Renal cortical epithelial cell (primary cell): ENCODE measurements at places on chromosomes 12 and 14. TPM values are rescaled to one million over a fixed set of nuclear protein-coding genes. Genes with fewer than 3 reads are reported as not detected.
A peak's percentile ranks its signal among the peaks of the same experiment; 100 is the strongest.

Gene SLC6A13
- total RNA-seq: 1.0 and 2.9 TPM in 2 replicates

- no peak for DNase-seq
Observed at GRCh38 chr12:16984484-16984883, 378.5 kb upstream of the LMO3 start.

DNA sequence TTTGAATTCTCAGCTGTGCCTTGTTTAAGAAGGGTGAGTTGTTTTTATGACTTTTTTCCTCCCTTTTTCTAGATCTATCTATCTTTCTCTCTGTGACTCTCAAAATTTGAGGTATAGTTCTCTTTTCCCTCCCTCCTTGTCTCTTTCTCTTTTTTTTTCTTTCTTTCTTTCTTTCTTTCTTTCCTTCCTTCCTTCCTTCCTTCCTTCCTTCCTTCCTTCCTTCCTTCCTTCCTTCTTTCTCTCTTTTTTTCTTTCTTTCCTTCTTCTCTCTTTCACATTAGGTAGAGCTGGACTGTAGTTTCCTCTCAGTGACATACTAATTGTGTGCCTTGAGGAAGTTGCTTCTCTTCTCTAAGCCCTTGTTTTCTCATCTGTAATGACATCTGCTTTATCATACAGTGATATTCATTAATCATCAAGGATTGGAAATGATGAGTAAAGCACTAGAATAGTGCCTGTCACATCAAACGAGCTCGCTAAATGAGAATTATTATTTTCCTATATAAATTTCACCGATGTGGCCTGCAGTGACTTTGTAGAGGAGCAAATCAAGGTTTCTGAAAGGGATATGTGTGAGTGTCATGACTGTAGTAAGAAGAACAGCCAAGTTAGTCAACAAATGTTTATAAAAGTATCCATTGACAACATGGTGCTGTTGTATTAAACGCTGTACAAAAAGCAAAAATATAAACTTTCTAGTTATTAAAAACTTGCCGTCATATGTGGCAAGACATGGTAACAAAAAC lies 78.9 kb upstream of the SLC38A2 start:
- no peak for DNase-seq

Gene ALDH6A1
- total RNA-seq: 15.8 and 28.0 TPM in 2 replicates

GRCh38 chr12:127275416-127275815 lies 991.6 kb upstream of the TMEM132C start:
- DNase-seq: no peak

- no peak for DNase-seq
Observed at GRCh38 chr14:69353168-69353567, 44.9 kb downstream of the ERH start.

Gene DNAI7
- 3.8 TPM in 1 of 2 replicates, not detected in the other for total RNA-seq

GRCh38 chr14:21526672-21527317 lies 649 bp upstream of the SALL2 start:
- no peak for DNase-seq

- DNase-seq: no peak
Observed at GRCh38 chr12:72144553-72144952, 127.6 kb upstream of the TRHDE start.

DNA sequence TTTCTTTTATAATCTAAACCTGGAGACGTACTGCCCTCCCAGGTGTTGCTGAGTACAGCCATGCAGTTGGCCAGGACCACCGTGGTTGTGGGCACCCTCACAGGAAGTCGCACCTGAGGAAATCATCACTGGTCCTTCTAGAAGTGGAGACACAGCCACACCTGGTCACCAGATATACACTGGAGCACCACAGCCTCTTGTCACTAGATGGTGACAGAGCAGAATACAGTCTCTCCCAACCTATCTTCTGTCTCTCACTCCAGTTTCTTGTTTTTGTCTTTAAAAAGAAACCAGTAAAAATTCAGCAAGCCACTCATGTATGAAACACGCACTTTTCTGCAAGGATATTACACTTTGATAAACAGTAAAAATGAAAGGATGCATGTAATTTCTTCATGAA lies 43.1 kb upstream of the GPHB5 start:
- DNase-seq: no peak

DNA sequence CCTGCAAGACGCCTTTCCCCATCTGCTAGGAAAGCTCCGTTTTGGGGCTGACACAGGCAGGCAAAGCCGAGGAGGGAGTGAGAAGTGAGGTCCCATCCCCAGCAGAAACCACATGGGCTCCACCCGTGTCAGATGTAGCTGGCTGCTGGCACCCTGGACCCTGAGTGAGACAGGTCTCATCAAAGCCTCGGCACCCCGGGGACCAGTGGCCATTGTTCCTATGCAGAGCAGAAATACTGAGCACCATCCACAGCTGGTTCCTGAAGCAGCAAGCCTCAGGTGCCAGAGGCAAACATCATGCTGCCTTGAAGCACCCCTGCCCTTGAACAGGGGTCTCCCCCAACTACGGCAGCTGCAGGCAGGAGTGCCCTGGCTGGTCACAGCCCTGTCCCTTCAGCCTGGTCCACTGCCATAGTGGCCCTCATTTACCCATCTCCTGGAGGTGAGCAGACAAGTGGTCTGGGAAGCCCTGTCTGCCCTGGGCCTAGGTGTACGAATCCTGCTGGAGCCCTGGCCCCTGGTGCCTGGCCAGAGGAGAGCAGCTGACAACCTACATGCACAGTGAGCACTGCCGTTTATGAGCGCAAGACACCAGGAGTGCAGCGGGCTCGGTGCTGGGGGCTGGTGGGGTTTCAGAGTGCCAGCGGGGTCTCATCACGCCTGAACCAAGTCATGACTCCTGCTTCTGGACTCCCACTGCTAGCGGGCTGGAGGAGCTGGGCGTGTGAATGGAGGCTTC lies 289.8 kb upstream of the RTL1 start:
- no peak for DNase-seq

GRCh38 chr12:96041181-96041580 lies 5.8 kb upstream of the LTA4H start:
- DNase-seq: no peak

DNA sequence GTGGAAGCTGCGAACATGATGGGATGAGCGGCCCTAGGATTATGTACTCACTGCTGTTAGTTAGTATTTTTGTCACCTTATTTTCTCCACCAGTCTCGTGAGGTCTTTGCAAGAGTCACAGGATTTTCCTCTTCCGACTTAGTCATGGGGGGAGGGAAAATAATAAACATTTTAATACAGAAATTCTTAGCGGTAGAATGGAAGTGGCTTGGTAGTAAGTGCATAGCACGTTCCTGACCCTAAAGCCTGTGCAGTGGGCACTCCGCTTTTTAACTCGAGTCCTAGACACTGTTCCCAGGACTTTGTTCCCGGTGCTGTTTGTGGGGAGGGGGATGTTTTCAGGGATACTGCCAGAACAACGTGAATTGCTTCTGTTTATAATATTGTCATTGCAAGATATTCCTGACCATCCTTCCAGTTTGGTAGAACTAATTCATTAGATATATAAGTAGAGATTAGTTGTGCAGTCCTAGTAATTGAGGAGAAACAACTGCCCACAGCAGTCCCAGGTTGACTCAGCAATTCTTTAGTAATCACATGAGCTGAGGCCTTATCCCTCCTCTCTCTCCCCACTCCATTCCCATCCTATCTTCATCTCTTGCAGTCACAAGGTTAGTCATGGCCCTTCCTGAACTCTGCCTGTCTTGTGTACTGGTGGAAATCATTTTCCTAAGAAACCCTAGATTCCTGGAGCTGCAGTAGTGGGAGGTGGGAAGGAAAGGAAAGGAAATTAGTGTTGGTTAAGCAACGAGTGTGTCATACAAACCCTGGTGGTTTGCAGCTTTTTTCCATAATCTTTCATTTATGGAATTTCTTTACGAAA lies 799 bp downstream of the SLC38A6 start:
- DNase-seq: peak; percentile 84

- no peak for DNase-seq
Observed at GRCh38 chr12:53971129-53971528, 1.8 kb upstream of the HOXC11 start.

DNA sequence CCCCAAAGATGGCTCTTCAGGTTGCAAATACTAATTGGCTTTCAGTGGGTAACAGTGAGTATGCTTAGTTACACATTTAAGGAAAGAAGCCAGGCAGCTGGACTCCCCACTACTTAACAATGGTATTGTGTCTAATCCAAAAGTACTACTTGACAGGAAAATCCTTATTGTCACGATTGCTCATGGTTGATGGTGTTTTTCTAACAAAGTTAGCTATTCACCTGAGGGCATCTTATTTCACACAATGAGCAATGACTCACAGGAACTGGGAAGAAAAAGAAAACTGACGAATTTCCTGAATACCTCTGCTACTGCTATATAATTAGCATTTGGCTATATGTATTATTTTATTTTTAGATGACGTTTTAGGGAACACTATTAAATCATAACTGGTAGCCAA lies 33.4 kb upstream of the ALG10 start:
- DNase-seq: peak; percentile 90

GRCh38 chr14:68203871-68204270 lies 384.3 kb downstream of the RAD51B start:
- no peak for DNase-seq

Gene ATL1
- total RNA-seq: 3.7 and 10.8 TPM in 2 replicates

DNA sequence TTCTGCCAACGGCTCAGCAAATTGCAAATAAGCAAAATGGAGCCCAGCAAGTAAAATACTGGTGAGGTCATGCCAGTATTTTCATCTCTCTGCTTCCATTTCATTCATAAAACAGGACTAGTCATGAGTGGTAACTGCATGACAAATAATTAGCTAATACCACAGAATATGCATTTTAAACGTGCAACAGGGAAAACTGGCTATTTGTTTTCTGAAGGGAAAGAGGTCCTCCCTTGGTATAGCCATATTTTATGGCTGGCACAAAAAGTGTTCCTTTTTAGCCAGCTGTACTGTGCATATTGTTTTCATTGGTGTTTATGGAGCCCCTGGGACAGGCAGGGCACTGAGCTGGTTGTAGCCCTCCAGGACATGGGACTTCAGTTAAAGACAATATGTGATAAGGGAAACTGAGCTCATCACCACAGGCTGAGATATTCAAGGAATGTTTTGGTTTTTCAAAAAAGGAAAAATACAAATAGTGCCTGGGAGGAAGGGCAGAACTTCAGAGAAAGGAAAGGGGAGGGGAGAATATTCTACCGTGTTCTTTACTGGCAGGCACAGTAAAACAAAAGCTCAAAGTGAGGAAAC lies 26.1 kb upstream of the FOXN3 start:
- DNase-seq: no peak

GRCh38 chr12:94561943-94562411 lies 88.4 kb downstream of the TMCC3 start:
- peak; percentile 85 for DNase-seq

DNA sequence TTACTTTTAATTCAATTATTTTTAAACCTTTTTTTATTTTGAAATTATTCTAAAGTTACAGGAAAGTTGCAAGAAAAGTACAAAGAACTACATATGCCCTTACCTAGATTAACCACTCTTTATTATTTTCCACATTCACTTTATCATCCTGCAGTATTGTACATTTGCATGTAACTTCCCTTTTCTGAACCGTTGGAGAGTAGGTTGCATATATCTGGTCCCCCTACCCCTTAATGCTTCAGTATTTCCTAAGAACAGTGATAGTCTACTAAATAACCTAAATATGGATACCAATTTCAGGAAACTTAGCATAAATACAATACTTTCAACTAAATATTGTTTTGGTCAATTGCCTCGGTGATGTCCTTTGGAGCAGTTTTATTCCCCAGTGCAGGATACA lies 15.0 kb downstream of the G2E3 start:
- DNase-seq: no peak

GRCh38 chr12:83149987-83150386 lies 463.3 kb downstream of the TMTC2 start:
- DNase-seq: no peak

GRCh38 chr12:128789356-128789929 lies 34.3 kb downstream of the SLC15A4 start:
- DNase-seq: no peak

Gene FSCB
- total RNA-seq: 0.10 TPM in 1 of 2 replicates, not detected in the other

DNA sequence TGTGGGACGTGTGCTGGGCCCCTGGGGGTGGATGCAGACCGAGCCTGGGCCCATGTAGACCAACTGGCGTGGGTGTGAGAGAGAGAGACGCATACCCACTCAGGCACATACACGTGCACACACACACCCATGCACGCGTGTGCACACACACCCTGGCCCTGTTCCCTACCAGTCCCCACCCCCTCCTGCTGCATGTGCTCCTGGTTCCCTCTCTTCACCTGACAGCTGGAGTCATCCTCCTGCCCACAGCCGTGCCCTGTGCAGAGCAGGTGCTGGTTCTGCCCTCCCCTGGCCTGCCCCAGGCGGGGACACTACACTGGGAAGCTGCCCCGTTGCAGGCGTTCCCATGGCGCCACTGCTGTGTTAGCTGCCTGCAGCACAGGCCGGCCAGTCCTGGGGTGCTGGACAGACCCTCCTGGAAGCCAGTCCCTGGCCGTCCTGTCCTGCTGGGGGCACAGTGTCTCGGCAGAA lies 18.5 kb downstream of the PACS2 start:
- no peak for DNase-seq

- DNase-seq: peak; percentile 35
Observed at GRCh38 chr12:132170094-132170636, 25.9 kb downstream of the NOC4L start.

- peak; percentile 74 for DNase-seq
Observed at GRCh38 chr12:60205500-60205899, 609.7 kb downstream of the SLC16A7 start.

DNA sequence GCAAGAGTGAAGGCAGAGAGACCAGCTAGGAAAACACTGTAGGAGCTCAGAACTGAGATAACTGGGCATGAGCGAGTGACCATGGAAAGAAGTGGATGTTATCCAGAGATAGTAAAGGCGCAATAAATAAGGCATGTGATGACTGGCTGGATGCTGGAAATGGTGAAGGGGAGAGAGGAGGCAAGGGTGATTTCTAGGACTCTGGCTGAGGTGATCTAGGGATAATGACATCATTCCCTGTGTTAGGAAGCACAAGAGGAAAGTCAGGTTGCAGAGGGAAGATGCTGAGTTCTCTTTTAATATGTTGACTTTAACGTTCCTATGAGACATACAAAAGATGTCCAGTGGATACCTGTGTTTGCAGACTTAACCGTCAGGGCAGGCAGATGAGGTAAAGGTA lies 78.7 kb downstream of the C12orf56 start:
- DNase-seq: no peak

DNA sequence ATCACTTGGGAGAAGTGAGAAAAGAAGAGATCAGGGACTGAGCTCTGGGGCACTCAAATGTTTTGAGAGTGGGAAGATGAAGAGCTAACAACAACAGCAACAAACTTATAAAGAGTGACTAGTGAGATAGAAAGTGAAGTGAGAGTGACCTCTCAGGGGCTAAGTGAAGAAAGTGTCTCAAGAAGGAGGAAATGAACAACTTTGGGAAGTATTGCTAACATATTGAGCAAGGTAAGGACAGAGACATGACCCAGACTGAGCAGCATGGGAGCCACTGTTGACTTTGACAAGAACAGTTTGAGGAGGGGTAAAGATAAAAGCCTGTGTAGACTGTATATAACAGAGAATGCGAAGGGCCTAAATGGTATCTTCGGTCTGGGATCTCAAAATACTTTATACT lies 155.1 kb upstream of the BTG1 start:
- no peak for DNase-seq
